Cardiac muscle cell (in vitro differentiated cells and primary cell): ENCODE measurements at places on chromosomes 7 and 10. TPM values are rescaled to one million over a fixed set of nuclear protein-coding genes. Genes with fewer than 3 reads are reported as not detected.
A peak's percentile ranks its signal among the peaks of the same experiment; 100 is the strongest.

- H3K27ac ChIP-seq, result no peak overlapping the region
- peaks cover 4% of the 10 kb centered on the region for H3K36me3 ChIP-seq
- no peak overlapping the region for H3K4me3 ChIP-seq
Observed at GRCh38 chr10:74704629-74705357, 121.6 kb upstream of the KAT6B start.

- no peak overlapping the region for H3K4me3 ChIP-seq
- H3K27ac ChIP-seq, result no peak overlapping the region
- H3K4me1 ChIP-seq, result no peaks in the 10 kb centered on the region
- DNase-seq, result no peak
Observed at GRCh38 chr7:64990216-64990615, 620 bp downstream of the ZNF117 start.

GRCh38 chr10:103757531-103758293 is 97.7 kb downstream of the SH3PXD2A start:
- no peak overlapping the region for H3K27ac ChIP-seq
- no peak overlapping the region for H3K4me3 ChIP-seq
- peak; percentile 85 for DNase-seq
- H3K4me1 ChIP-seq, result peaks cover 40% of the 10 kb centered on the region
- no peaks in the 10 kb centered on the region for H3K27me3 ChIP-seq
- no peaks in the 10 kb centered on the region for H3K36me3 ChIP-seq

GRCh38 chr7:112162142-112162766 is 43.9 kb downstream of the DOCK4 start:
- H3K27ac ChIP-seq, result no peak overlapping the region
- DNase-seq, result peak; percentile 68
- no peaks in the 10 kb centered on the region for H3K36me3 ChIP-seq
- no peaks in the 10 kb centered on the region for H3K27me3 ChIP-seq

The DOCK4 gene
- 10.6 and 11.4 TPM in 2 replicates for total RNA-seq

The FAM237B gene
- not detected in 2 replicates for total RNA-seq
